HFF-Myc (cell line): ENCODE measurements at places on chromosomes 7 and 10.
A peak's percentile ranks its signal among the peaks of the same experiment; 100 is the strongest.

DNA sequence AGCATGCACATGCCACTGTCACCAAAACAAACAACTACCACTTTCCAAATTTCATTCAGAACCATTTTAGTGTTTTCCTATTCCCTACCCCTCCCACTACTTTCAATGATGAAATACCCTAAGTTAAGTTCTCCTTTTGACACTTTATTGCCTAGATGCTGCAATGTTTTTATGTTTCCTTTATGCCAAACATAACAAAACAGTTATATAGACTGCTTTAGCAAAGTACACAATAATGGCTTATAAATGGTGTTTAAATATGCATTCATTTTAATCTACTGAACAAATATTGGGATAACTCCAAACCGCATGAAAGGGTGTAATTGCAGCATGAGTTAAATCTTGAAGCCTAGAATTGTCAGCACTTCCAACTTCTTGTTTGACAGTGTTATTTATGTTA, 69.2 kb downstream of the PHYHIPL start:
- DNase-seq: no peak

DNA sequence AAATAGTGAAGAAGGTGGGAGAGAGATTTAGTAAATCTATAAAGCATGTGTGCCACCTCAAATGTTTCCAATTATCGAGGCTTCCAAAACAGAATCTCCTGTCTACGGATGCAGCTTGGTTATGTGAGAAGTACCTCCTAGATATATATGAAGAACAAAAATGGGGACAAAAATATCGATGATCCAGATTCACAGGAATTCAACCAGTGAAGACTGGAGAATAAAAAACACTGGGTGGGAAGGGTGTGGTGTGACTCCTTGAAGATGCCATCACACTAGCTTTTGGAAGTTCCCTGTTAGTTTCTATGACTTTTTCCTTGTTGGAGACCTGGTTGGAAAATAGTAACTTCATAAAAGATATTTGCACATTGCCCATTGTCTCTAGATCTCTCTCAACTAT, 152.4 kb downstream of the LRRC4 start:
- no peak for DNase-seq

GRCh38 chr10:79237454-79238157, 109.7 kb upstream of the PPIF start:
- DNase-seq: no peak

- peak; percentile 19 for DNase-seq
Observed at GRCh38 chr7:135853499-135853898, 104.9 kb upstream of the FAM180A start.

GRCh38 chr10:129564923-129565322, 97.9 kb downstream of the MGMT start:
- DNase-seq: no peak
